Uterus (tissue), 4 donors: ENCODE measurements at places on chromosomes 5 and 9. TPM values are rescaled to one million over a fixed set of nuclear protein-coding genes. Genes with fewer than 3 reads are reported as not detected.

Gene MOB3B
- 15.6 TPM for total RNA-seq

GRCh38 chr5:76221311-76221710 is 138.1 kb downstream of the SV2C start:
- no peak overlapping the region for H3K27ac ChIP-seq
- no peaks in the 10 kb centered on the region for H3K4me1 ChIP-seq
- H3K27me3 ChIP-seq, result no peaks in the 10 kb centered on the region
- DNase-seq, result no peak
- H3K4me3 ChIP-seq, result no peak overlapping the region

DNA sequence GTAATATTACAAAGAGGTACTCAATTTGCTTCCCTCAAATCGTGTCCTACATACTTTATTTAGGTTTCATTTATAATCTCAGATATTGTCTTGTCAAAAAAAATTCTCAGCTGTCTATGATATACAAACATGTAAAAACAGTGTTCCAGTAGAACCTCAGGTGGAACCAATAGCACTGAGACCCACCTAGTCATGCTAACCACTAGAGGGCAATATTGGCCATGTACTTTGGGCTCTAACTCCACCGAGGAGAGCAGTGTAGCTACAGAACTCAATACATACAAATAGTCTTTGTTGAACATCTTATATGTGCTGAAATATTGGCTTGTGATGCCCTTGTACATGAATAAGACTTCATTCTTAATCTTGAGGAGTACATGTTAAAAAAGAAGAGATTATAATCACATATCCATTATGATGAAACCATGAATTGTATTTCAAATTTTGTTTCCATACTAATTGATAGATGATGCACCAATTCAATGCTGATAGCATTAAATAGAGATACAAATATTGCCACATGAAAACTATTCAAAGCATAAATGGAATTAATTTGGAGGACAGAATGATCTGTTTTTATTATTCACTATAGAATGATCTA is 71.2 kb upstream of the CNTLN start:
- H3K27me3 ChIP-seq, result no peaks in the 10 kb centered on the region
- no peak for DNase-seq
- H3K4me1 ChIP-seq, result no peaks in the 10 kb centered on the region

- no peak overlapping the region for H3K27ac ChIP-seq
- no peak overlapping the region for H3K4me3 ChIP-seq
- no peaks in the 10 kb centered on the region for H3K4me1 ChIP-seq
- DNase-seq, result no peak
- H3K36me3 ChIP-seq, result no peaks in the 10 kb centered on the region
- H3K27me3 ChIP-seq, result no peaks in the 10 kb centered on the region
These were observed 737.4 kb downstream of the DNAH5 start for GRCh38 chr5:13207112-13207511.

DNA sequence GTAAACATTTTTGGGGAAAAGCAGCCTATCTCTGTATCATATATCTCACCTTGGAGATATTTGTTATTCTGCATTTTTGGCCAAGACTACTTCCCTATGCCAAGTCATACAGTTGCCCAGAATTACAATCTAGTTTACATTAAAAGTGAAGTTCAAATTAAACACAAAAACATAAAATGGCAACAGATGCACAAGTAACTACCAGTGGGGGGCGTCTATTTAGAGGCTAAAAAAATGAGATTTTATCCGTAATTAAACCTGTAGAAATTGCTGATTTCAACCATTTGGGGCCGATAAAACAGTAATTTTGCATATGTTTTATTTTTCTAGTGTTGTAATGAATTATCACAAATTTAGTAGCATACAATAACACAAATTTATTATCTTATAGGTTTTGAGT is 787.1 kb upstream of the CHD1 start:
- no peaks in the 10 kb centered on the region for H3K36me3 ChIP-seq
- H3K4me1 ChIP-seq, result no peaks in the 10 kb centered on the region
- no peak for DNase-seq
- H3K4me3 ChIP-seq, result no peak overlapping the region

GRCh38 chr5:131986161-131986912 is 25.1 kb downstream of the ACSL6 start:
- no peak overlapping the region for H3K4me3 ChIP-seq
- no peaks in the 10 kb centered on the region for H3K27me3 ChIP-seq
- no peaks in the 10 kb centered on the region for H3K36me3 ChIP-seq
- DNase-seq, result no peak
- H3K4me1 ChIP-seq, result no peaks in the 10 kb centered on the region
- no peak overlapping the region for H3K27ac ChIP-seq

Gene DCTN3
- total RNA-seq, result 88.1 TPM

Gene NSD1
- total RNA-seq, result 132 TPM
